ENCODE measurements at places on chromosomes 7 and 10.

DNA sequence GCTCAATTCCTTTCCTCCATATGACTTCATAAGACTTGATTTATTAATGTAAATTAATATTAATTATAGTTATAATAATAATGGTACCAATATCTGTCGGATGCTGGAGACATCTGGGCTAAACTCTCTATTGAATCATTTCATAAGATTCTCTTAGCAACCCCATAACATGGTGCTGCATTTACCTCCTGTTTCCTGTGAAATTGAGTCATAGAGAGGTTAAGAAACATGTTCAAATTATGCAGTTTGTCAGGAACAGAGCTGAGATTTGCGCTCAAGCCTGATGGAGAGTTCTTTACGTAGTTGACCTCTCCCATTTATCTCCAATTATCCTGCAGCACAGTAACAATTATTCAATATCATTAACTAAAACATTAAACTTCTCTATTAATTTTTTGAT lies 621.8 kb upstream of the FZD8 start:
- no peak for DNase-seq

DNA sequence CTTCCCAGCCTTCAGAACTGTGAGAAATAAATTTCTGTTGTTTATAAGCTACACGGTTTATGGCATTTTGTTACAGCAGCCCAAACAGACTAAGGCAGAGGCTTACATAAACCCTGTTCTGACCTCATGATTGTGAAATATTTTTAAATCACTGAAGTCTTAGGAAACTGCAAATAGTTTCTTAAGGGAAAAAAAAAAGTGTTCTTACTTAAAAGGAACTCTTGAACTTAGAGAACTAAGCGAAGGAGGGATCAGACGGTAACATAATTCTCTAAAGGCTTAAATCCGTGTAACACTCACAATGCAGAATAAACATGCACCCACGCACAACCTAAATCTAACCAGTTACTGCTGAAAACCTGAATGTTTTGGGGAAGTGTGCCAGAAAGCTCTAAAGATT lies 749.1 kb upstream of the LRRTM3 start:
- DNase-seq: no peak

DNA sequence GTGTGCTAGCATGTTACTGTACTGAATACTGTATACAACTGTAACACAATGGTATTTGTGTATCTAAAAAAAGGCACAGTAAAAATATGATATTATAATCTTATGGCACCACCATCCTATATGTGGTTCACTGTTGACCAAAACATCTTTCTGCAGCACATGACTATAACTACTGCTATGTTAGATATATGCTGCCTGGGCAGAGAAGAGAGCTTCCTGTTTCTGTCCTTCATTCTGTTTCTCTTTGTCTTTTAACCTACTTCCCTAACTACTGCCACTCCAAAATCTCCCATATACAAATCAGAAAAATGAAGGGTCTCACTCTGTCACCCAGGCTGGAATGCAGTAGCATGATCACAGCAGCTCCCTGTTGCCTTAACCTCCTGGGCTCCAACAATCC lies 8.8 kb upstream of the FGL2 start:
- DNase-seq: no peak

GRCh38 chr10:9965341-9965740 lies 1052.3 kb upstream of the CELF2 start:
- DNase-seq: no peak

GRCh38 chr7:30437823-30438574 lies 40.6 kb downstream of the NOD1 start:
- no peak for DNase-seq

GRCh38 chr10:96606216-96606615 lies 19.4 kb upstream of the TM9SF3 start:
- no peak for DNase-seq

DNA sequence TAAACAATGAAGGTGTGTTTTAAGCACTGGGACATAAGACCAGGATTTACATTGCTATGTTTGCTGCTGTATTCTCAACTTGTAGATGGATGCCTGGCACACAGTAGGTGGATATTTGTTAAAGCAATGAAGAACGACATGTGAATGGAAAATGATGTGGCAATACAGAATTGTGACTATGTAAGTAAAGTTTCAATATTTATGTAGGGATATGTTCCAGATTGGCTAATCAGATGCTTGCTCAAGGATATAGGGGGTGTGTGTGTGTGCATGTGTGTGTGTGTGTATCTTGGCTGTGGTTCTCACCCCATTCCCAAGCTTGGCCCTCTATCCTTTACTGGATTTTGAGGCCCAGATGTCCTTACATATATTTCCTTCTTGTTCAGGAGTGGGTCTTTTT lies 42.7 kb upstream of the LAMB1 start:
- DNase-seq: no peak

DNA sequence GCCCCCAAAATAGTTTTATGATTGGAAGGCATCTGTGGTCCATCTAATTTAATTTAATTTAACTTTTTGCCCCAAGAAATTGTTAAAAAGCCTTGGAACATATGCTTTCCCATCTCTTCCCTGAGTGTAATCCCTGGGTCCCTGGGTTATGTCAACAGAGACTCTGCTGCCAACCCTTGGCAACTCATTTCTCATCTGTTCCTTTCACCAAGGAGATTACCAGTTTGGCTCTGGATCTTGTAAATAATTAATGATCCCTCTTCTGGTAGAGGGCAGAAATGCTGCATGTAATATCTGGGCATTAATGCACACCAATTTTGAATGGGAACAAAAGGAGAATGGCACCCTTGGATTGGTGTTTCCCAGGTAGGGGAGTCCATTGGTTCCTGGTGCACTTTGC lies 514.2 kb downstream of the CCSER2 start:
- DNase-seq: no peak
